ENCODE measurements at places on chromosomes 2 and 18.

GRCh38 chr2:240913810-240914644 lies 7.9 kb downstream of the CROCC2 start:
- peak; percentile 55 for DNase-seq

GRCh38 chr2:19944205-19944845 lies 42.5 kb upstream of the TTC32 start:
- no peak for DNase-seq

GRCh38 chr2:173400760-173401159 lies 46.1 kb downstream of the CDCA7 start:
- DNase-seq: peak; percentile 20

GRCh38 chr2:13768274-13768673 lies 864.2 kb upstream of the LRATD1 start:
- no peak for DNase-seq

All from ACHN (cell line).